ENCODE measurements at places on chromosomes 5 and 9. TPM values are rescaled to one million over a fixed set of nuclear protein-coding genes. Genes with fewer than 3 reads are reported as not detected.
A peak's percentile ranks its signal among the peaks of the same experiment; 100 is the strongest.

DNA sequence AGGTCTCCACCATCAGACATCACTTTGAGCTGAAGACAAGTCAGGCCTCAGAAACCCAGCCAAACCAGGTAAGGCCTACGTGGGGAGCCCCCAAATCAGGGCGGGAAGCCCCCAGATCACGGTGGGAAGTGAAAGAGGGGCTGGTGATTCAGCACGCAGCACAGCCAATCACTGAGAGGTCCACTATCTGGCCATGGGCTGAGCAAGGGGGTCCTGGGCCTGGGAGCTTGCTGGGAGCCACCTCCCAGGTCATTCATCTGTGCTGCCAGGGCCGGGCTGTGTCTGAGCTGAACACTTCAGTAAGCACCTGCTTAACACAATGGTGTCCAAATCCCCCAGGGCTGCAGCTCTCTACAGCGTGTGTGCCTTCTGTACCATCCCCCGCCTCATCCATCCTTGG lies 15.5 kb downstream of the MED10 start:
- no peaks in the 10 kb centered on the region for H3K27me3 ChIP-seq
- no peak overlapping the region for H3K27ac ChIP-seq
- DNase-seq = peak; percentile 54
- no peaks in the 10 kb centered on the region for H3K4me1 ChIP-seq
- H3K4me3 ChIP-seq = no peak overlapping the region
- peaks cover 4% of the 10 kb centered on the region for H3K36me3 ChIP-seq

GRCh38 chr9:125330587-125330986 lies 69.0 kb downstream of the GAPVD1 start:
- H3K27ac ChIP-seq = no peak overlapping the region
- no peaks in the 10 kb centered on the region for H3K27me3 ChIP-seq
- H3K4me1 ChIP-seq = no peaks in the 10 kb centered on the region
- no peak for DNase-seq
- H3K36me3 ChIP-seq = peaks cover 32% of the 10 kb centered on the region

DNA sequence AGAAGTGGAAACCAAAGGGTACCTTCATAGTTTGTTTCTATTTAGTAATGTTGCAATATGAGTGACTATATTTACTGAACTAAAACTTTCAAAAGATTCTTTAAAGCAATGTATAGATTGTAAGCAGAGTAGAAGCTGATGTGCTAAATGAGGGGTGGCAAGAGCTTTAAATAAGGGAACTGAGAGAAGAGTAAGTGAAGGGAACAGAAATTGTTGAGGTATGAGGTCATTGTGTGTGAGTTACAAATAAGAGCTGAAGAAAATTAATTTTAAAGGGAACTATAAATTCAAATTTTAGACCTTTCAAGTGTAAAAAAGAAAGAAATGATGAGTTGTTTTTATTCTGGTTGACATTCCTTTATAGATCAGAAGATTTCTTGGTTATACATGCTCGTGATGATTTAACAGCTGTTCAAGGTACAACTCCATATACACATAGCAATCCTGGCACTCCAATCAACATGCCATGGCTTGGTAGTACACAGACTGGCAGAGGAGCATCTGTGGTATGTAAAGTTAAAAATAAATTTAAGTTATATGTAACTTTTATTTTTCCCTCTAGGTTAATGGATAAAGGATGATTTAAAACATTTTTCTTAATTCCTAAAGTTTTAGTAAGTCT lies 135.1 kb upstream of the TNFAIP8 start:
- no peaks in the 10 kb centered on the region for H3K4me1 ChIP-seq
- H3K4me3 ChIP-seq = no peak overlapping the region
- no peak for DNase-seq
- peaks cover 10% of the 10 kb centered on the region for H3K36me3 ChIP-seq

DNA sequence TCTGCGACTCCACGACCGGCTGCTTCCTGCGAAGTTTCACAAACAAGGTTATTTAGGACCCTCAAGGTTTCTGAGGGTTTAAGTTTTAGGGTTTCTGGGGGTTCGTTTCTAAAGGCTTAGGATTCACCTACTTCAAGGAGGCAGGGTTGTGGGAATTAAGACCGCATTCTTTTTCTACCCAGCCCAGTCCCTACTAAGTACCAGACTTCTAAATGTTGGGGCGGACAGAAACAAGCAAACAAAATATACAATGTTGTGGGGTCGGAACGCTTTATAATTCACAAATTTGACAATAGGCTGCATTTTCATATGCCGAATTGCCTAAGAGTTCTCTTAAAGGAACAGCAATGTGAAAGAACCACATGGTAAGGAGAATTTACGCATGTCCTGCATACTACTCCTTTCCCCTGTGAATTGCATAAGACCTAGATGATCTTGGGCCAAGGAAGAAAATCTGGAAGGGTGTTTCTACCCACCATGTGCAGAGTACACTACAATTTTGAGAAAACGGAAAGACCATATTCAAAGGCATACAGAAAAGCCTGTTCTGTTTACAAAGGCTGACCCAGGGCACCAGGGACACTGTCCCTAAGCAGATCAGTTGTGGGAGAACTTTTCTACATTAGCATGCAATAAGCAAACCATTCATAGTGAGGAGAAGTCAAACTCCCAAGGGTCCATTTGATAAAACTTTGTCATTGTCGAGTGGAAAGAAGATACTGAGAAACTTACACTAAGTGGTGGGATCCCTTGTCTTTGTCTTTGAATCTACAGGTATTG lies 457.3 kb downstream of the RAB3C start:
- peaks cover 3% of the 10 kb centered on the region for H3K27me3 ChIP-seq
- peaks cover 20% of the 10 kb centered on the region for H3K4me1 ChIP-seq
- peak overlapping the region; percentile 87 for H3K4me3 ChIP-seq
- H3K36me3 ChIP-seq = peaks cover 3% of the 10 kb centered on the region
- DNase-seq = no peak
- H3K27ac ChIP-seq = peak overlapping the region; percentile 17

C9orf50 gene
- total RNA-seq = not detected

CD74 gene
- 37.2 TPM for total RNA-seq

Measured in type B pancreatic cell (in vitro differentiated cells).